ENCODE measurements at places on chromosomes 4 and X.

- DNase-seq: no peak
Observed at GRCh38 chr4:15883610-15884243, 54.8 kb downstream of the FGFBP1 start.

- DNase-seq: no peak
Observed at GRCh38 chr4:147219145-147219544, 261.8 kb upstream of the EDNRA start.

DNA sequence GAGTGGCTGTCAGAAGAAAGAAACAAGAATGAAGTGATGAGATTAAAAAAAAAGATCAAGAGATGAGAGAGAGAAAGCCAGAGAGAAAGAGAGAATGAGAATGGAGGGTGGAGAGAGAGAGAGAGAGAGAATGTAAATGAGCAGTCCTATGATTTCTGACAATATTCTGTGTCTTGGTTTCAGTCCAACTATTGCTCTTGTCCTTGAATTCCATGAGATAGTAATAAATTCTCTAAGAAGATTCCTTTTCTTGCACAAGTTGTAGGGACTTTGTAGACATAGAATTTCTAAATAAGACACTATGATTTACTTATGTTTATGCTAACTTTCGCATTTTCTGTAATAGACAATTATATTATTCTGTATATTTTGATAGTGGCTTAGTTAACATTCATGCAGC is 149.6 kb upstream of the CTSO start:
- DNase-seq: no peak

GRCh38 chrX:74461384-74461783 is 40.1 kb downstream of the SLC16A2 start:
- no peak for DNase-seq

- DNase-seq: no peak
Observed at GRCh38 chr4:127313767-127314166, 319.0 kb upstream of the INTU start.

DNA sequence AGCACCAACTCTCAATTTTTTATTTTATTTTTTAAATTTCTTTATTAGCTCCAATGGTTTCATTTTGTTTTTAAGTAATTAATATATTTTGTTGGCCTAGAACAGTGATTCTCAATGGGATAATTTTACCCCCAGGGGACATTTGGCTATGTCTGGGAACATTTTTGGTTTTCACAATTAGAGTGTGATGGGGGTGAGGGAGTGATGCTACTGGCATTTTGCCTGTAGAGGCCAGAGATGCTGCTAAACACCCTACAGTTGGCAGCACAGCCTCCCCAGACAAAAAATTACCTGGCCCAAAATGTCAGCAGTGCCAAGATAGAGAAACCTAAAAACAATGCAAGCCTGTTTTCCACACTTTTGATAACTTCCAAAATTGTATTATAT is 64.6 kb downstream of the HHIP start:
- DNase-seq: no peak

DNA sequence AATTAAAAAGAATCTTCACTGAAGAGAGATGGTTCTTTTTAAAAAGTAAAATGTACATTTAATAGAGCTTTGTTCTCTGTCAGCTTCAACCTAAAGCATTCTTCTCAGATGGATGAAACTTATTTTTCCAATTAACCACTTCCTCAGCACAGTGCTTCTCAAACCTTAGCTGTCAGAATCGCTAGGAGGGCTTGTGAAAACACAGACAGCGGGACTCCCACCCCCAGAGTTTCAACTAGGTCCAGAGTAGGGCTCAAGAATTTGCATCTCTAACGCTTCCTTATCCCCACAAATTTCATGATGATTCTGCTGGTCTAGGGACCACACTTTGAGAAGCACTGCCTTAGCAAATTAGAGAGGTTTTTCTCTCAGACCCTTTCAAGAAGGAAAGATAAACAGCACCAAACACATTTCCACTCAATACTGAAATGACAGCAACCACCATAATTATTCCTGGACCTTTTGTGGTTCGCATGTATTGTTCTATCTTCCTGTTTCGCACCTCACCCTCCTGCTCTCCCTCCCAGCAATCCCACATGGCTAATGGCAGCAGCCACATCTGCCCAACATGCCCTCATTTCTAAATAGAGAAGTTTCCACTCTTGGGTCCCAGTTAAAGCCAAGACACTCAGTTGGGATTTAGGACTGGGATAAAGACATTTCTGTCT is 73.2 kb downstream of the ZNF827 start:
- no peak for DNase-seq

GRCh38 chr4:33658971-33659370 is 2585.3 kb downstream of the ARAP2 start:
- no peak for DNase-seq

- no peak for DNase-seq
Observed at GRCh38 chrX:47221756-47222155, 3.3 kb downstream of the CDK16 start.

GRCh38 chr4:111466811-111467604 is 678.2 kb upstream of the FAM241A start:
- no peak for DNase-seq

DNA sequence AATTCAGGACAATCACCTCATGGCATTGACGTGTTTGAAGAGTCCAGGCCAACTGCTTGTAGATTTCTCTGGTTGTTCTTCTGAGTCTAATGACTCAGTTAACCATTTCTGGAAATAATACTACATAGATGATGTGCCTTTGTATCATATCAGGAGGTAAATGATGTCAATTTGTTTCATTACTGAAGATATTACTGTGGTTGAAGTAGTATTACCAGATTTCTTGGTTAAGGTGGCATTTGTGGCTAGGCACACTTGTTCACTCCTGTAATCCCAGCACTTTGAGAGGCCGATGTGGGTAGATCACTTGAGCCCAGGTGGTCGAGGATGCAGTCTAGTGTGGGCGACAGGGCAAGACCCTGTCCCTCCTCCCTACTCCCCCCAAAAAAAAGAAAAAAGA is 15.7 kb downstream of the RPL9 start:
- no peak for DNase-seq

DNA sequence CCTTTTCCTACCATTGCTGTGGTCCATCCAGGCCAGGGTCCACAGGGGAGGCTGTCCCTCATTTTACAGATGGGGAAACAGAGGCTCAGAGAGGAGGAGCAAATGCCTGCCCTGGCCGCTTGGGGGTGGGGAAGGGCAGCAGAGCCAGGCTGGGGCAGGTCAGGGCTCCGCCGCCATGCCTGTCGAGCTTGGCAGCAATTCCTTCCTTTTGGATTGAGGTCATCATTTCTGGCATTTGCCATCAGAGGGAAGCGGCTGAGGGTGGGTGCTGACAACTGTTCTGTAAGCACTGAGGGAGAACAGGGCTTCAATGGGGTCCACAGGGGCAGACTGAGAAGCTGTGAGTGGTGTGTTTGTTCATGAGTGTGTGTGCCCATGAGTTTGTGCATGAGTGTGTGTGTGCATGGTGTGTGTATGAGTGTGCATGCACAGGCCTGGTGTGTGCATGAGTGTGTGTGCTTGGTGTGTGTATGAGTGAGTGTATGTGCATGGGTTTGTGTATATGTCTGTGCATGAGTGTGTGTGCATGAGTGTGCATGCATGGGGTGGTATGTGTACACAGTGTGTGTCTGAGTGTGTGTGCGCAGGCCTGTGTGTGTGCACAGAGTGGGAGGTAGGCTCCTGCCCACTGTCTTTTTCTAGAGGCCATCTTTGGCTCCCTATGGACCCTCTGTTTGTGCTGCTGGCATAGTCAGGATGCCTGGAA is 115.2 kb downstream of the SORCS2 start:
- no peak for DNase-seq

DNA sequence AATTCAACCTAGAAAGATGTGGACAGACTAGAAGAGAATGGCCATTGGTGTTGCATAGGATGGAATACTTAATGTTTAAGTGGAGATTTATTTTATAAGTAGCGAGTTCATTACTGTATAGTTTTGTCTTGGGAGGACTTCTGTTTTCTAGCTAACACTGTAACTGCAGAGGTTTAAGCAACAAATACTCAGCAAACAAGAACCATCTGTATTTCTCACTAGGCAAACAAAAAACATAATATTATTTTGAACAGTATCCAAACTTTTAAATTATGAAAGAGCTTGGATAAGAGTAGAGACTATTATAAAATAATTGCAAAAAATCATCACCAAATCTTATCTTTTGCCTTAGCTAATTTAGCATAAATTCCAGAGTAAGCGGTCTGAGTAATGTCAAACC is 121.1 kb downstream of the GLRA3 start:
- DNase-seq: no peak

- DNase-seq: no peak
Observed at GRCh38 chrX:110248578-110248977, 69.3 kb downstream of the AMMECR1 start.

DNA sequence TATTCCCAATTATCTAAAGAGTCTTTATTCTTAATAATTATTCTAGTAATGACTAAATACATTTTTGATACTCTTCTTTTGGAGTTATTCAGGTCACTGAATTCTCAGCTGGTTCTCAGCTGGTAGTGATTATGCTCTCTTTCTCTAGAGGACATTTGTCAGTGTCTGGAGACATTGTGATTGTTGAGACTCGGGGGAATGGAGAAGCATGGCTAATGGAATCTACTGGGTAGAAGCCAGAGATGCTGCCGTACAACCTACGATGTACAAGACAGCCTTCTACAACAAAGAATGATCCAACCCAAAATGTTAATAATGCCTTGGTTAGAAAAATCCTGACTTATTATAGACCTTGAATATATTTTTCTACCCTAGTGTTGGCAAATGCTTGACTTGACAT is 149.2 kb upstream of the ANKRD50 start:
- DNase-seq: no peak

Data from brain pericyte (primary cell).